Kasumi-1 (cell line): ENCODE measurements at places on chromosomes 1 and 21.

DNA sequence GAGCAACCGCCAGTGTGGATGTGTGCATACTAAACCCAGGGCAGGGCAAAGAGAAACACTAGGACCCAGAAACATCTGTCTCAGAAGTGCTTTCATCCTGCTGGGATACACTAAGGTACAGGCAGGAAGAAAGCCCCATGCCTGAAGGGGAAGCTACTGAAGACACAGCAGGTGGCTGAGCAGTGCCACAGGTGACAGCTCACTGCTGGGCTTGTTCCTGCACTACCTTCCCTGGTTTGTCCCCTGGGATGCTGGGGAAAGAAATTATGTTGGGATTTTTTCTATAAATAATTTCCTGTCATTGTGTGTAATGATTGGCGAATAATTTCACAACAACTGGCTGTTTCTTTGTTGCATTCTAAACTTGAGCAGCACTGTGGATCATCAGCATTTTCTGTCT lies 245.3 kb upstream of the RAB4A start:
- DNase-seq: no peak

DNA sequence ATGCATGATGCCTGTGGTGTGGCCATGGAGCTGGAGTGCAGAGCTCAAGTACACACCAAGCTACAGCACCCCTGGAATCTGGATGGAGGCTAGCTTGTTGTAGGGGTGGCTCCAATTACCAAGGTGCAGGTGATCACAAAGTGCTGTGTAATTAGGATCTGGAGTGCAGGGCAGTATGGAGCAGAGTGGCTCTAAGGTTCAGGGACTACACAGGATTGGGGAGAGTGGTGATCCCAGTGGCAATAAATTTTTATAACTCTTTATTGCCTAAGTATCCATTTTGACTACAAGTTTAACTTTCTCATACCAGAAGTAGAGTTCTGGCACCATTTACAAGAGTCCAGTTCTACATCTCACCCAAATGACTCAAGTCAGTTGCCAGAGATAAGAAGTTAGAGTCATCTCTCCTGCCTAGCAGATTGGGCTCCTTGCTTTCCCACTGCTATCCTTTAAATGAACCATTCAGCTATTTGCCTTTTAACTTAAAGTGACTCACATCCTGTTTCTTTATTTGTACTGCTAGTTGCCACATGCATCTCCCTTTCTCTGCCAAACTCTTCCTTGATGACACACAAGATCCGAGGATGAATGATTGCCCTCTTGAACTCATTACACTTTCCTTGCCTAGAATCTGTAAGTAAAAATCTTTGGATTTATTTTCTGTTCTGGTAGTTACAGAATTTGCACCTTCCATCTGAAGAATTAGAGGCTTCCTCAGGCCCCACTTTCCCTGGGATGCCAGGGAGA lies 427.2 kb downstream of the KCNT2 start:
- peak; percentile 76 for DNase-seq

DNA sequence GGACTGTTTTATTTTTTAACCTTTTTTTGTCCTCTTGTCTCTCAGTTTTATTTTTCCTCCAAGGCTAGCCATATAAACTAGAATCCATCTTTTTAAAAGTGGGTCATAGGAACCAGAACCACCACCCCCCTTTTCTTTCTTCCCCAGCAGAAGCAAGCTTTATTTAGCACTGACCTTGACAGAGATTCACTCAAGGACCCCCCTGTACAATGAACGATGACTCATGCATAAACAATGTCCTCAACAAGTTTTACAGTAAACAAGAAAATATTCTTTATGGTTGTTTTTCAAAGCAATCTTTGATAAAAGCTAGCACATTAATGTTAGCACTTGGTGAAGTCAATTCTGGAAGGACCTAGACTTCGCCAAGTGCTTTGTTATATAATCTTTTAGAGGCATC lies 14.1 kb downstream of the PKN2 start:
- no peak for DNase-seq

DNA sequence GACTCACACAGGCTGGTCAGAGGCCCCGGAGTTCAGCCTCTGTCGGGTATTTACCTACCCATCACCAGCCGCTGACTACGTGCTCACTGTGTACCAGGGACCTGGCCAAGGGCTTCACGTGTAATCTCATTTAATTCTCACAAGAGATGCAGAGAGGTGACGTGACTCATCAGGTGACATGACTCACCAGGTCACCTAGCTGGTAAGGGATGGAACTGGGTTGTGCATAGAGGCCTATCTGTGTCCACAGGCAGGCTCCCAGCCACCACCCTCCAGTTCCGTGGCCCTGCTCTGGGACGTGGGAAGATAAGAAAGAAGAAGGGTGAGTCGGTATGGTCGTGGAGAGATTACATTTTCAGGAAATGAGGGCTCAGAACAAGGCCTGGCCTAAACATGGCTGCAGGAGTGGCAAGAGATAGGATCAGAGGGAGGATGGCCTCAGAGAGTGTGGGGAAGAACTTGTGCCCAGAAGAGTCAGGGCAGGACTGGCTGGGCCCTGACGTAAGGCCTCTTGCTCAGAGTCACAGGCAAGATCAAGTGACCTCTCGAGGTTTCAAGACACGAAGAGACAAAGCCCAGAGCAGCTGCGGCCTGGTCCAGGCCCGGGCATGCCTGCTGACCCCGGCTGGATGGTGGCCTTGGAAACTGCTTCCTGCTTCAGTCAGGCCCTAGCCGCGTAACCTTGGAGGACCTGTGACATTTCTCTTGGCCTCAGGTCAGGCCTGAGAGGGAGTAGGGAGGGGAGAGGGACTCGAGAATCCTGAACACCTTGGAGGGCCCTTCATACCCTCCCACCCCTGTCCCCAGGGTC lies 52.7 kb upstream of the WASF2 start:
- no peak for DNase-seq

DNA sequence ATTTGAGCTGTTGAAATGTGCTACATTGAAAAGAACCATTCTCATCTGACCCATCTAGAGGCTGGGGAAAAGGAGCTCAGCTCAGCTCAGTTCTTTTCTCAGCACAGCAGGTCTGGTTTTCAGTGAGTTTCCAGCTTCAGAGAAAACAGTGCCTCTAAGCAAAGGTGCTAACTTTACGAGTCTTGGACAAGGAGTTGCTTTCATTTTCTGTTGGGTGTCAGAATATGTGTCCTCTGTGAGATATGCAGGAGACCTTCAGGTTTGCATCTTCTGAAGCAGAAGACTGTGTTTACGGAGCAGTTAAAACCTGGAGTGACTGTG lies 321.3 kb upstream of the USP24 start:
- no peak for DNase-seq

- no peak for DNase-seq
Measured at GRCh38 chr1:21126324-21126723, 50.4 kb downstream of the EIF4G3 start.

DNA sequence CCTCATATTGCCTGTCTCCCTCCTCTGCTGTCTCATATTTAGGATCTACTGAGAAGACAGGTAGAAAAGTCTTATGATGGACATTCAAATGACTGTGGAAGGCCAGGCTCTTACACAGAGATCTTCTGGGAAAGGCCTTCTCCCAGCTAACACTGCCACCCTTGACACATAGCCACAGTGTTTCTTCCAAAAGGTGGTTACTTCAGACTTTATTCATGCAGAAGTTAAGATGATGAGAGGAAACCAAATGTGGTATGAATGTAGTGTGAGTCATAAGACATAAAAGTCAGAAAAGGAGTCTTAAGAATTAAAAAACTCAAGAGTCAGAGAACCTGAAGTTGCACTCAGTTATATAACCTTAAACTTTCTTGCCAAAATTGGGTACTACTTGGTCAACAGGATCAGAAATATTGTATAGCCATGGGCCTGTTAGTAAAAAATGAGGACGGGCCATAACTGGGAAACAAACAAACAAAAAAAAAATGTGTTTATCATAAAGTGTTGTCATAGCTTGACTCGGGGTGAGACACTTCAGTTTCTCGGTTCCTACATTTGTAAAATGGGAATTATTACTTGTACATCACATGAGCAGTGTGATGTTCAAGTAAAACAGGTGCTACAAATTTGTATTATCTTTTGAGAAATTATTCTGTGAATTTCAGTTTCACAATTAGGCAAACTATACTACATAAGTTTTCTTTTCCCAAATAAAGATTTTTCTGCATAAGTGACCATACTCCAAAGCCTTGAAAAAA lies 1.2 kb upstream of the DENND1B start:
- peak; percentile 55 for DNase-seq

GRCh38 chr1:227905573-227906487 lies 41.9 kb downstream of the WNT9A start:
- no peak for DNase-seq

- DNase-seq: no peak
Measured at GRCh38 chr1:85320371-85321131, 44.1 kb upstream of the BCL10 start.

DNA sequence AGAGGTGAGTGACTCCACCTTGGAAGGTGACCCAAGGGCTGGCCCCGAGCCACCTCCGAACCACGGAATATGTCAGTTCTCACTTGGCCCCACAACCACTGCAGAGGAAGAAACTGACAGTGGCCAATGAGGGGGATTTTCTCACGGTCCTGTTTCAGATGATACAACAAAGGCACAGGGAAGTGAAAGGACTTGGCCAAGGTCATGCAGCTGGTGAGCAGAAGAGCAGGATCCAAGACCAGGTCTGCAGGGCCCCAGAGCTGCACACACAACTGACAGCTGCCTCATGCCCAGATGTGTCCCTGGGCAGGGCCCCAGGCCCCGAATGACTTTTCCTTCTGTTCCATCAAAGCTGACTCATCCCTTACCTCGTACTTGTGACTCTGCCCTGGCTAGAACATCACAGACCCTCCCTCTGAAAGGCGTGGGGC lies 25.8 kb upstream of the EVA1B start:
- DNase-seq: no peak

- no peak for DNase-seq
Measured at GRCh38 chr1:118294875-118295642, 110.0 kb upstream of the SPAG17 start.

DNA sequence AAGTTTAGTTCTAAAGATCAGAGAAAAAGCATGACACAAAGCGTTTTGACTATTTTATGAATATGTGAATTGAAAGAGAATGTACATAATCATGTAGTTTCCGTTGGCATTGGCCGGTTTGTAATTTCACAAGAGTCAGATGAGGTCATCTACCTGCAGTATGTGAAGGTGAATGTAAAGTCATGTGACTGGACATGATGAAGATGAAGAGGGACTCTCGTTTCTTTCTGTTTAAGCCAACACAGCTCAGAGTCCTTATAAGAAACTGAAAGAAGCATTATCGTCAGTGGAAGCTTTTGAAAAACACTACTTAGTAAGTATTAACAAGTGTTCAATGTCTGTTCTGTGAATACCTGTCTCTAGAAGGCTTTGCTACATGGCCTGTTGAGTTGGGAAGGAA lies 30.9 kb upstream of the PWP2 start:
- DNase-seq: no peak

DNA sequence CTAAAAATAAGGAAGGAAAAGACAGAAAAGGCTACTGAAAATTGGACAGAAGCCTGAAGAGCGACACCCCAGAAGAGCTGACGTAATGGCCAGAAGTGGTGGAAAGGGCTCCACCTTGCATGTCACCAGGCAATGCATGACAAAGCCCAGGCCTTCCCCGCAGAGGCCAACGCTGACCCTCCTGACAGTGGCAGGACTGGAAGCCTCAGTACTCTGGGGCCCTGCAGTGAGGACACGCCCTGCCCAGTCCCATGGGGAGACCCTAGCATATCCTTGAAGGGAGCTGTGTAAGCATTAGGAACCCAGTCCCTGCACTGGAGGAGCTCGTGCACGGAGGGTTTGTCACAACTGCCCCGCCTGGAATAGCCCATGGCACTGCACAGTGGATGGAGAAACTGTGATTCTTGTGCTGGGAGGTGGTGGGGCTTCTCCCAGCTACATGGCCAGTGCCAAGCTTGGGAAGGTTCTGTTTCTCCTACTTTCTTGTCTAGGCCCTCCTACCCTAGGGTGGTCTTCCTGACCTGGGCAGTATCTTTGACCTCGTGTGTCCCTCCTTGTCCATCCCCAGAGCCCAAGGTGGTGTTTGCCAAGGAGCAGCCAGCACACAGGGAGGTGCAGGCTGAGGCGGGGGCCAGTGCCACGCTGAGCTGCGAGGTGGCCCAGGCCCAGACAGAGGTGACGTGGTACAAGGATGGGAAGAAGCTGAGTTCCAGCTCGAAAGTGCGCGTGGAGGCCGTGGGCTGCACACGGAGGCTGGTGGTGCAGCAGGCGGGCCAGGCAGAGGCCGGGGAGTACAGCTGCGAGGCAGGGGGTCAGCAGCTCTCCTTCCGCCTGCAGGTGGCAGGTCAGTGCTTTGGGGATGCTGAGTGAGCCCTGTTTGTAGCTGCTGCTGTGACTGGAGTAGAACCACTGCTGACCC lies 60.4 kb downstream of the OBSCN start:
- no peak for DNase-seq

DNA sequence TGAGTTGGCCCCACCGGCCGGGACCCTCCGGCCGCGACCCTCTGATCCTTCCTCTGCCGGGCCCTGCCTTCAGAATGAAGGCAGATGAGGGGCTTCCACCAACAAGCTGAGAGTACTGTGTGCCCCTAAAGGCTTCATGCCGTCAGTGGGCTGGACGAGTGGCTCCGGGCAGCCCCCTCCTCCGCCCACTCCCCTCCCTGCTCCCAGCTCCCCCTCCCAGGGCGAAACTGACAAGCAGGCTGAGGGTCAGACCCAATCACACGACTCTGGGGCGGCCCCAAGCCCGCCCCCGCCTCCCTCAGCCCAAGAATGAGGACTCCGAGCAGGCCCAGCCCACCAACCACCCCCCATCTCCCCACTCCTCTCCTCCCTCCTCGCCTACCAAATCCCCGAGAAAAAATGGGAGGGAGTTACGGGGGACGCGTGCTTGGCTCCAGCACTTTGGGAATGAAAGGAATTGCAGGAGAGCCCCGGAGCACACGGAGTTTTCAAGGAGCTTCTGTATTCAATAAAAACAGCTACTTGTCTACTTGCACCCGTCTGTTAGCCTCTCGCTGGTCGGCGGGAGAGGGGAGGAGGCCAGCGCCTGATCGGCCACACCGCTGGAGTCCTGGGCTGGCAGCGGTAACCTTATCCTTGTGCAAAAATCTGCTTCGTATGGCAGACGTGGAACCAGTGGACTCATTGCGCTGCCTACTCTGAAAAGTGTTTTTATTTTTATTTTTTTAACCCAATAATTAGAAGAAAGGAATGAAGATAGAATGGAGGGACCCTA lies at the start of gene COL11A1:
Gene COL11A1, minus strand, starts transcription at position 147 of the 775 bp plus-strand sequence. CDS start 344 bp downstream, outside the sequence.
- no peak for DNase-seq
